ENCODE measurements at places on chromosomes 5 and 9.

DNA sequence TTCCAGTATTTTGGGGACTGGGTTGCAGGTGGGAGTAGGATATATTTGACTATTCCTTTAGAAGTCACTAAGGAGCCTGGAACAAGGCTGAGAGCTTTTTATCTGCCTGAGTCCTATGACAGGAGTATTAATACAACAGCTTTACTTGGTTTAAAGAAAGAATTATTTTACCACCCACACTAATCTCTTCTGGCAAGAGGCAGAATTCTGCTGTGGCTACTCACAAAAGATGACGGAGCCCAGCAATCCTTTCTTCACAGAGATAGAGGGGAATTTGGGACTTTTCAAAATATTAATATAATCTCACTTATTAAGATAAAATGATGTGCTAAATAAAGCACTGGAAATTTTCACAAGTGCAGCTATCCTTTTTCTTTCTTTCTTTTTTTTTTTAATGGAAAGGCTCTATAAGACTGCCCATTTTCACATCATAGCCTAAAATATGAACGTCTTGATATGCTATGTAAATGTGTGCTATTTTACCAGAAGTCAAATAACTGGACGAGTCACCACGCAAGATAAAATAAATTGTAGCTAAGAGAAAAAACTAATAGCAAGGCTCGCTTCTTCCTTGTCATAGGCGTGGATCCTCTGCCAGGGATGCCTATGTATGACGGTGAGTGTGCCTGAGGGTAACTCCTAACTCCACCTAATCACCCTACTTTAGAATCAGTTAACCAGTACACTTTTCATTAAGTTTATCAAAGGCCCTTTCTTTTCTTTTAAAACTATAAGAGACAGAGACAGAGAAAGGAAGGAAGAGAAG lies 76.3 kb downstream of the ZNF608 start:
- no peak for DNase-seq

DNA sequence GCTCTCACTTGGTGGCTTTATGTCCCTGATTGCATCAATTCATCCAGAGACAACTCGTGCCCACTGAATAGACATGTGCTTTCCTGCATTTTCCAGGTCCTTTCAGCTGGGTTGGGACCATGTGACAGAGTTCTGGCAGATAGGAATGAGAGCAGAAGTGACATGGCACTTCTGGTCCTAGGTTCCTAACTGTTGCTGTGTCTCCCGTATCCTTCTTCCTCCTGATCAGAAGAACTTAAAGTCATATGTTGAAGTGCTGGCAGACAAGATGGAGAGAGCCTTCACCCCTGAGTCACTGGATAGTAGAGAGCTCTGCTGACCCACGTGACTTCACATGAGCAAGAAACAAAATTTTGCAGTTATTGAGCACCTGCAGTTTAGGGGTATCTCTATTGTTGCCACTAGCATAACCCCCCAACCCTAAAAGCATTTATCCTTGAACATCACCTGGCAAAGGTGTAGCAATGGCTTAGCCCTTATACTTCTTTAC lies 80.0 kb downstream of the NREP start:
- no peak for DNase-seq

GRCh38 chr9:125409637-125410521 lies 148.3 kb downstream of the GAPVD1 start:
- no peak for DNase-seq

GRCh38 chr5:107558823-107559375 lies 111.8 kb downstream of the EFNA5 start:
- DNase-seq, result no peak

- DNase-seq, result no peak
Observed at GRCh38 chr5:103724271-103724670, 161.7 kb upstream of the NUDT12 start.

DNA sequence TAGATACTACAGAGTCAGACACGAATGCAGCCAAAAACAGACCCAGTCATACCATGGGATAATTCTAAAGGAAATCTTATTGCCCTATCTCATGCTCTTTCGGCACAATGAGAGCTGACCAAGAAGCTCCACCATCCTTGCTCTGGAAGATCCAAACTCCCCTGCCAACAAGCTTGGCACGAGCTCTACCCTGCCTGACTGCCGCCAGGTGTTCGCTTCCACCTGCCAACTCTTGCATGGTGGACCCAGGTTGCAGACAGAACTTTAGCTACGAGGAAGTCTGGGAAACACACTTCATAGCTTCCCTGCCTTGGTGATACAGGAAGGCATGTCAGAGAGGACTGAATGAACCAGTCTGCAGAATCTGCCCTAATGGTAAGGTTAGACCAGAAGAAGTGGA lies 355.0 kb downstream of the DRD1 start:
- DNase-seq, result no peak

DNA sequence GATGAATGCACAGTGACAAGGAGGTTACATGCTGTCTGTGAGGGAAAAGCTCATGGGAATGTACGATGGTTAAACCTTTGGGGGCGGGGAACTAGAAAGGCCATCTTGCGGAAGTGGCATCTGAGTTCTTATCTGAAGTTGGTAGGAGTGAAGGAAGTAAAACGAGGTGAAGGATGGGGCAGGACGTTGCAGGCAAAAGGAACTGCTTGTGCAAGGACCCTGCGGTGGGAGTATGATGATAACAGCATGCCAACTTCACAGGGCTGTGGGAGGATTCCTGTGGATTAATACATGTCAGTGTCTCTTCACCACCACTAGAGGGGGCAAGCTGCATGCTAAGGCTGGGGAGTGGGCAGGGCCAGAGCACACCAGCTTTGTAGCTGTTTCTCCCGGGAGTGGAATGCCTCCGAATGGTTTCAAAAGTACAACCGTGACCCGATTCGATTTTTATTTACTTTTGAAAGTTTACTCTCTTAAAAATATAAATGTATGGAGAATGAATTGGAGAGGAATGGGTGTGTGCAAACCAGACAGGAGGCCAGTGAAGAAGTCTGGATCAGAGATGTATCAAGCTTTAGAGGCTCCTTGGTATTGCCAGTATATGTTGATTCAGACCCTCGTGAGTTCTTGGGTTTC lies 62.5 kb downstream of the CYFIP2 start:
- peak; percentile 44 for DNase-seq

GRCh38 chr9:96858018-96858573 lies 3.8 kb upstream of the ZNF782 start:
- no peak for DNase-seq

- no peak for DNase-seq
Observed at GRCh38 chr9:20320921-20321320, 301.4 kb downstream of the MLLT3 start.

DNA sequence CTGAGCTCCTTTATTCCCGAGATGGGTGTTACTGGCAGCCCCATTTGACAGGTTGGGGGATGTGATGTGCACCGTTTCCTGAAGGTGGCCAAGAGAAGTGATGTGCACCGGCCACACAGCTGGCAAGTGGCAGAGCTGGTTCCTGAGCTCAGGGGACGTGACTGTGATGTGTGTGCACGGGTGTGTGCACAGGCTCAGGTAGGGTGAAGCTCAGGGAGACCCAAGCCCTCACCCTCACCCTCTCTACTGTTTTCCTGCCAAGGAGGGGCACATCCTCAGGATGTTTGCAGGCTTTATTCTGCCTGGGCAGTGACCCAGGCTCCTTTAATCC lies 56.6 kb downstream of the WWC1 start:
- DNase-seq, result no peak

DNA sequence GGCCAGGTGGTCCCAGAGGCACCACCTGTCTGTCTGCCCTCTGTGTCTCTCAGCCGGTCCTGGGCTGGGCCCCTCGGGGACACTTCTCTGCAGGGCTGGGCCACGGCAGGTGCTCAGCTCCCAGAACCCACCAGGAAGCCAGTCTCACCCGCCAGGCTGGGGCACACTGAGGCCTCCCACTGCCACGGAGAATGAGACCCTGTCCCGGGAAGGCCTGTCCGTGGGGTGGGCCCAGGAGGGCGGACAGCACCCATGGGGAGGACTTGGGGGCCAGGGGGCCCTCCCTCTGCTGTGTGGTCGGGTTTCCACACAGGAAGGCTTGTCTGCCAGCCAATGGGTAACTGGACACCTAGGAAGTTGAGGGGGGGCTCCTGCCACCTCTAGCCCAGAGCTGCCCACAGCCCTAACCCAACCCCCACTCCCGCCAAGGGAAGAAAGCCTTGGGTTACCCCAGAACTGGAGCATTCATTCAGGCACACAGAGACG lies 4.1 kb upstream of the TUBB4B start:
- DNase-seq, result no peak

DNA sequence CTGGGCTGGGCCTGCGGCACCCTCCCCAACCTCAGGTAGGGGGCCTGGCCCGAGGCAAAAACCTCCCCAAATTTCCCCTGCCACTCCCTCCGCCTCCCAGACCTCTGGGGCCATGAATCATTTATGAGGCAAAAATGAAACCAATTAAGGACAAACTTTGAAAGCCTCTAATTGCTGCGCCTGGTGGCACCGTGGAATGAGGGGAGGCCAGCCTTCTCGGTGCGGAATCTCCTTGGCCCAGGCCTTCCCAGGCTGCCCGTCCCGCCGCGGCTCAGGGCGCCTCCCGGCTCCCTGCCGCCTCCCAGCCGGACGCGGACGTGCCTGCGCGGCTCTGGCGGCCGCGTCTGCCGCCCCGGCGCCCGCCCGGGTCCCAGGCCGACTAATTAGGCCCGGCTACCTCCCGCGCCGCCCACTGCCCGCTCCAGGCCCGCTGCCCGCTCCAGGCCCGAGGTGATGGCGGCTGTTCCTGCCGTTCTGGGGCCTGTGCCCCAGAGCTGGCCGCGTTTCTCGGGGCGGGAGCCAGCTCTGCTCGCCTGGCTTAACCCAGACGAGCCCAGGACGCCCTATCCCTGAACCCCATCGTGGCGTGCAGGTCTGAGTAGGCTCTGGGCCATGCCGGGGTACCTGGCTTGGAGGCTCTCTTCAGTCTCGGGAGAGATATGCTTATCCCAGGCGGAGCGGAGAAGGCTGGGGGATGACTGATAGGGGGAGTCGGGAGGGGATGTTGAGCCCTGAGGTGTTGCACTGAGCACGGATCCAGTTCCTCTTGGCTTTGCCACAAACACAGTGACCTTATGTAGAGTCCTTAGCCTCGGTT lies 20.1 kb downstream of the CXXC5 start:
- DNase-seq, result no peak

DNA sequence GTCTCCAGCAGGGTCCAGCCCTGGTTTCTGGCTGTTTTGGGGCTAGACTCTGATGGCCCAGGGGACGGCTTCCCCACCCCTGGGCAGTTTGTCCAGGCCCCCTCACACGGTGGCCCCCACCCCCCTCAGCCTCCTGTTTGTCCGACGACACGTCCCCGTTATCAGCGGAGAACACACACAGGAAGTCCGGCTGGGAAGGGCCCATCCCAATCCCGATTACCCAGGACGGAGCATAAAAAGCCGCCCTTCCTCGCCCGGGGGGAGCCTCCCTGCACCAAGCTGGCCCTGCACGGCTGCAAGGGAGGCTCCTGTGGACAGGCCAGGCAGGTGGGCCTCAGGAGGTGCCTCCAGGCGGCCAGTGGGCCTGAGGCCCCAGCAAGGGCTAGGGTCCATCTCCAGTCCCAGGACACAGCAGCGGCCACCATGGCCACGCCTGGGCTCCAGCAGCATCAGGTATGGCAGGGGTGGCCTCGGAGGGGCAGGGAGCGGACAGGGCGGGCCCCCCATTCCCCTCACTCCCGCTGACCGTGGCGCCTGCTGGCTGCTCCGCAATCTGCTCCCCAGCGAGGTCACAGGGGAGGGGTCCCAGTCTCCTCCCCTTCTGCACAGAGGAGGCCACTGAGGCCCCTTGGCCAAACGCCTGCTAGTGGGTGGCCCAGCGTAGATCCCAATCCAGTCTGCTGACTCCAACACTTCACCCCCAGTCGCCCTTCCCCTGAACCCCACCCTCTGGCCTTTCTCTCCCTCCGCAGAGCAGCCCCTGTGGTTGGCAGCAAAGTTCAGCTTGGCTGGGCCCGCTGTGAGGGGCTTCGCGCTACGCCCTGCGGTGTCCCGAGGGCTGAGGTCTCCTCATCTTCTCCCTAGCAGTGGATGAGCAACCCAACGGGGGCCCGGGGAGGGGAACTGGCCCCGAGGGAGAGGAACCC lies at the start of gene EGFL7:
Gene EGFL7, plus strand, starts transcription at position 261 of the 926 bp plus-strand sequence. CDS start 5,367 bp downstream, outside the sequence.
- DNase-seq, result no peak

- no peak for DNase-seq
Observed at GRCh38 chr9:77952635-77953328, 78.8 kb downstream of the GNAQ start.

DNA sequence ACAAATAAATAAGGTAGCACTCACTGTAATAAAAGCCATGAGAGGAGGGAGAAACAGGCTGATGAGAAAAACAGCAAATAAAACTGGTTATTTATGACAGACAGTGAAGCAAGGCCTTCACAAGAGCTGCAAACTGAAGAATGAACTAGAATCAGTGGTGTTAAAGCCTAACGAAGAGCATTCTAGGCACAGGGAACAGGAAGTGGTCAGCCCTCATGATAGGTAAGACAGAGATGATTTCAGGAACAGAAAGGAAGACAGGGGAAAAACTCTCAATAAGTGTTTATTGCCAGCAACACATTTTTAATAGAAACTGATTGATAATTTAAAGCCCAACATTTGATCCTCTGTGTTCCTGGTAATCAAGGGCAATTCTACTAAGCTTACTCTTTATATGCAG lies 124.5 kb downstream of the EDIL3 start:
- DNase-seq, result no peak

DNA sequence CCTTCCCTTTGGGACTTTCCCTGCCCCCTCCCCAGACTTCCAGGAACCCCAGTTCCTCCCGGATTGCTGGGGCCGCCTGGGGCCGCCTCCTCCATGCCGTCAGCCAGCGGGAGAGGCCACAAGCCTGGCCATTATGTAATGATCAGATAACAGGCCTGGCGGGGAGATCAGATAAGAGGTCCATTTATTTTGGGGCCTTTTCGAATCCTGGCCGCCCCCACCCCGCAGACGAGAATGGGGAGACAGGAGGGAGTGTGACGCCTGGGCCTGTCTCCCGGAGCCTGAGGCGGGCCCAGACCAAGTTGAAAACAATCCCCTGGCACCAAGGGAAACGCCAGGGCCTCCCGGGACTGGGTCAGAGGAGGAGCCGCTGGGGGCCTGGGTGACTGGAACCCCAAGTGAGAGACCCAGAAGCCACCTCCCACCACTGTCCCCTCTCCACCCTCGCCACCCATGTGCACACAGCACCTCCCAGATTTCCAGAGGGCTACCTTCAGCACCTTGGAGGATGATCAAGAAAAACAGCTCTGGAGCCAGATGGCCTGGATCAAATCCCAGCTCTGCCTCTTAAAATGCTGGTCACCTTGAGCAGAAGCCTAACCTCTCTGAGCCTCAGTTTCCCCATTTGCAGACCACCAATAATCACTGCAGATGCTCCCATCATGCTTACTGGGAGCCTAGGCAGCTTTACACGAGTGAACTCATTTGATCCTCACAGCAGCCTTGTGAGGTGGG lies 7.8 kb downstream of the ENG start:
- DNase-seq, result no peak

GRCh38 chr5:88939300-88939699 lies 56.3 kb upstream of the MEF2C start:
- DNase-seq, result no peak

GRCh38 chr9:84140535-84141101 lies 160.0 kb downstream of the RMI1 start:
- no peak for DNase-seq

DNA sequence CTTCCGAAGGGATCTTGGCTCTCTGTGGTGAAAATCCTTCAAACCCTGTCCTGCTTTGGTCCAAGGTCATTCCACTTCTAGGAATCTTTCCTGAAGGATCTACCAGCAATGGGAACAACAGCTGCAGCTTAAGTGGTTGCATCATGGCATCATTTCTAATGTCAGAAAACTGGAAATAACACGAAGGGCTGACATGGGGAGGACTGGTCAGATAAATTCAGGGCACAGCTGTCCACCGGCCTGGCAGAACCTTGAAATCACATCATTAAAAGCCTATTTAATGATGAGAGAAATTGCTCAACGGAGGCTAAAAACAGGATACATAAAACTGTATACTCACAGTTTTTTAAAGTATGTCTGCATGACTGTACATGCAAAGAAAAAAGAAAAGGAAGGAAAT lies 28.3 kb downstream of the OLFML2A start:
- DNase-seq, result no peak
